ENCODE measurements at places on chromosomes 1 and 21.

- H3K4me3 ChIP-seq = no peak overlapping the region
- no peaks in the 10 kb centered on the region for H3K27me3 ChIP-seq
- H3K4me1 ChIP-seq = no peaks in the 10 kb centered on the region
- no peaks in the 10 kb centered on the region for H3K36me3 ChIP-seq
Measured at GRCh38 chr1:118716775-118717174, 271.4 kb downstream of the TBX15 start.

DNA sequence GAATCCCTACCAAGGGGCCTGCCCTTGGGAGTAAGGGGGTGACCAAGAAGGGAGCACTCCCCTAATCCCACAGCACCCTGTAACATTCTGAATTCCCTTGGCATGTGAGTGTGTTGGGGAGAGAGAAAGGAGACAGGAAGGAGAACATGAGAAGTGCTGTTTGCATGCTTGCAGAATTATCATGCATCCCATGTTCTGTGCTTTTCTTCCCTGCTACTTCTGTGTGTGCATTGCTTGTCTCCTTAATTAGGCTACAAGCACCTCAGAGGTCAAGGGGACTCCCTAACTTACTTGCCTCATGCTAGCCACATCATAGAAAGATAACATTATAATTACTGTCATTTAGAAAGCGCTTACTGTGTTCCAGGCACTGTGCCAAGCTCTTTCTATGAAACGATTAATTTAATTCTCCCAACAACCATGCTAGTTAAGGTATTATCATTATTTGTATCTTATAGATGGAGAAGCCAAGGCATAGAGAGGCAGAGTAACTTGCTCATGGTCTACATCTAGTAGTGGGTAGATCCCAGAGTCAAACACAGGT is 11.1 kb downstream of the NOS1AP start:
- DNase-seq = no peak
- H3K27me3 ChIP-seq = no peaks in the 10 kb centered on the region
- no peak overlapping the region for H3K27ac ChIP-seq

GRCh38 chr1:15639931-15640330 is 22.7 kb downstream of the DDI2 start:
- DNase-seq = no peak
- no peak overlapping the region for H3K4me3 ChIP-seq
- no peaks in the 10 kb centered on the region for H3K4me1 ChIP-seq
- no peaks in the 10 kb centered on the region for H3K27me3 ChIP-seq
- no peak overlapping the region for H3K27ac ChIP-seq
- peaks cover 56% of the 10 kb centered on the region for H3K36me3 ChIP-seq

DNA sequence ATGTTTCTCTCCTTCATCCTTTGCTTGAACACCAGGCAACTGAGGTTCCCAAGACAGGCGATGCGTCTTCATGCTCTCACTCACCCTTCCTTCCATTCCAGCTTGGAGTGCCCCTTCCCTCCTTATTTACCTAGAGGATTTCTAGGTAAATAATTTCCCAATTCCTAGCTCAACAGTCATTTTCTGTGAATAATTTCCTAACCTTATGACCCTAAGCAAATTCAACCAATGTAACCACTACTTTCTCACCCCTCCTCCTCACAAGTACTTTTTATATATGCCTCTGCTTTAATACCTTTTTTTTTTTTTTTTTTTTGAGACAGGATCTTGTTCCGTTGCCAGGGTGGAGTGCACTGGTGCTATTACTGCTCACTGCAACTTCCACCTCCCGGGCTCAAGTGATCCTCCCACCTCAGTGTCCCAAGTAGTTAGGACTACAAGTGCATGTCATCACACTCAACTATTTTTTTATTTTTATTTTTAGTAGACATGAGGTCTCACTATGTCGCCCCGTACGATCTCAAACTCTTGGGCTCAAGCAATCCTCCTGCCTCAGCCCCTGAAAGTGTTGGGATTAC is 86.7 kb downstream of the USP24 start:
- peaks cover 71% of the 10 kb centered on the region for H3K36me3 ChIP-seq
- H3K27me3 ChIP-seq = no peaks in the 10 kb centered on the region
- no peak for DNase-seq
- no peaks in the 10 kb centered on the region for H3K4me1 ChIP-seq

DNA sequence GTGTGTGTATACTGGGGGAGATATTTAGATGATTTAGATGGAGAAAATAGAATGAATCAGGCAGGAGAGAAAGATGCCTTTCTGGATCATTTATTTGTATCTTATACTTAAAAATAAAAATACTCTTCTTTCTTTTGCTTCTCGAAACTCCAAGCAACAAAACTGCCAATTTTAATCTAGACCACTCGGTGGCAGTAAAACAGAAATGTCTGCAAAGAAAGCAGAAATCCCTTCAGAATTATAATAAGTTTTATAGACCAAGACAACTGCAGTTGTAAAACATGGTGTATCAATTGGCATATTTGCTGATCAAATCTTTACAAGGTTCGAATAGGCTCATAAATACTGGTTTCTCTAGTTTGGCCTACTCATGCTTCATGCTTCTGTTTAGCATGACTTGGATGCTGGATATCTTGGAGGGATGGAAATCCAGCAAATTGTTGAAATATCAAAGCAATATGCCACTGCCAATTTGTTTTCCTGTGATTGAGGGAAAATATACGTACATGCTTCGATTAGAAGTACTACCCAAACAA is 15.1 kb upstream of the C1orf87 start:
- no peak for DNase-seq
- H3K4me1 ChIP-seq = no peaks in the 10 kb centered on the region
- H3K27me3 ChIP-seq = no peaks in the 10 kb centered on the region
- no peak overlapping the region for H3K4me3 ChIP-seq

DNA sequence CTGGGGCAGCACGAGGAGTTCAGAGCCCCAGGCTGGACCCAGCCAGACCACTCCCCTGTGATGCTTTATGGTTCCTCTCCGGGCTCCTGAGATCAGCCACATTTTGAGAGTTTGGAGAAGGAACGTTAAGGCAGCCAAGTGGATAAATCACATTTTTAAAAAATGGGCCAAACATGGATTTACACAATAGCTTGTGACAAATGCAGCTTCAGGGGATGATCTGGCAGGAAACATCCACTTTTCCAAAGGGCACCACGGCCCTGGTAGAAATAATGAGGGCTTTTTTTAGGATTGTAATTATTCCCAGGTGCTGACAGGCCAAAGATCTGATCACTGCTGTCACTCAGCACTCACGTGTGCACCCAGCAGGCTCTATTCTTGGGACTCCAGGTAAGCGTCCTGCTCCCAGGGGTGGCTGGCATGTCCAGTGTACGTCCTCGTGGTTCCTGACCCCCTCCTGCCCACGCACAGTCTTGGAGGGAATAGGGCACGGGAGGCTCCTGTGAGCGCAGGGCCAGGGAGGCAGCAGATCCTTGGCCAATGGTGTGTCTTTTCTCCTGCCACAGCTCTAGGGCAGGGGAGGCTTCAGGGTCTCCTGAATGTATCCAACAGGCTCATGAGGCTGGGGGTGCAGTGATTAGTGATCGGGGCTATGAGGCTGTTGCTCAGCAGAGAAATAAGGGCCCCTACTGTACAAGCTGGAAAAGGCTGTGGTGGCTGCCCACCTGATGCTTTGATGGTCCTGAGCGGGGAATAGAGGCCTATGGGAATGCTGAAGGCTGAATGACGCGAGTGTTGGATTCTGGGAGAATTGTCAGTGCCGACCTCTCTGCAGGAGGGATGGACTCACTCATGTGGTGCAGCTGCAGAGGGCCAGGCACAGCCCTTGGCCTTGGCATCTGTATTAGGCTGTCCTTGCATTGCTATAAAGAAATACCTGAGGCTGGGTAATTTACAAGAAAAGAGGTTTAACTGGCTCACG is 415.7 kb downstream of the PTPRU start:
- H3K4me1 ChIP-seq = no peaks in the 10 kb centered on the region
- no peak overlapping the region for H3K4me3 ChIP-seq
- H3K27ac ChIP-seq = no peak overlapping the region
- no peak for DNase-seq
- H3K27me3 ChIP-seq = no peaks in the 10 kb centered on the region

- H3K36me3 ChIP-seq = no peaks in the 10 kb centered on the region
- H3K4me3 ChIP-seq = no peak overlapping the region
- H3K4me1 ChIP-seq = peaks cover 24% of the 10 kb centered on the region
- DNase-seq = no peak
- no peaks in the 10 kb centered on the region for H3K27me3 ChIP-seq
Measured at GRCh38 chr1:7375329-7375728, 395.8 kb upstream of the VAMP3 start.

DNA sequence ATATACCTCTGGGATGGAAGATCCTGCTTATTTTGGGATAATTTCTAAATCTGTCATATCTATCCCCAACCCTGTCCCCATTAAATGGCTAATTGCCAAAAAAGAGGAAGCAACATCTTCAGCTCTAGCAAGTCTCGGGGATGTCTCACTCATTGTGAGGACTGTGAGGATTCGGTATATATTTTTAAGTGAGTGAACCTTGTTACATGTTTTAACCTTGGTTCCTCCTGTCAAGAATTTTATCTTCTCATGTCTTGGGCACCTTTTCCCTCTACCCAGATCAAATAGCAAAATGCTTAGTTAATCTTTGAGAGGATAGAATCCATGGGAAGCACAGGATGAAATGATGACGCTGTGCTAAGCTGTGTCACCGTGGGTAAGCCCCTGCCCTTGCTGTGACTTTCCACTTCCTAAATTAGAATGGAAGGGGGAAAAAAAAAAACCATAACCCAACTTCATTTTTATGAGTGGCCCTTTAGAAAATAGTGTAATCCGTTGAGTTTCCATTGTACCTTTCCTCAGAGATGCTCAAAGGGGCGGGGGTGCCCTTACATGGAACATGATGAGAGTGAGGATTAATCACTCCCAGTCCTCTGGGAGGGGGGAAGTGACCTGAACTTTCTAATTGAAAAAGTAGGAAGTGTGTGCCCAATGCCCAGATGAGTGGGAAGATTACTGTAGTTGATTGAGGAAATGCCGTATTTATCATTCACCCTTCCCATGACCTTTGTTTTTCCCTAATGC is 7.6 kb downstream of the ATP1A1 start:
- H3K36me3 ChIP-seq = peaks cover 32% of the 10 kb centered on the region
- DNase-seq = no peak
- peaks cover 80% of the 10 kb centered on the region for H3K4me1 ChIP-seq
- H3K27ac ChIP-seq = peak overlapping the region; percentile 97

DNA sequence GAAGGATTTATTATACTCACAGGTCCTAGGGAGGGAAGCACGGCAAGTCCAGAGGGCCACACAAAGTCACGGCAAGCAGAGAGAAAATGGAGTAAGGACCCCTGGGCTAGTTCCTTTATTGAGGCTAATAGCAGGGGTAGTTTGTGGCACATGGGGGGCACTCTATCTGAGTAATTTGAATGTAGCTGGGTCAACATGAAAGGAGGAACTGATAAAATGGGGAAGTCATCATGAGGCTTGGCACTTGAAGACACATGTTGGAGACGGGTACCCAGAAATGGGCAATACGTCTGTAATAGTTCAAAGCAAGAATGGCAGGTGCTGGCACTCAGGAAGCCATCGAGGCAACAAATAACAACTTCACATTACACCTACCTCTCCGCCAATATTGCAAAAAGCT is 1136.4 kb downstream of the MRPL39 start:
- H3K4me3 ChIP-seq = no peak overlapping the region
- H3K36me3 ChIP-seq = no peaks in the 10 kb centered on the region
- no peaks in the 10 kb centered on the region for H3K4me1 ChIP-seq
- H3K27ac ChIP-seq = no peak overlapping the region

- no peaks in the 10 kb centered on the region for H3K4me1 ChIP-seq
- H3K27me3 ChIP-seq = no peaks in the 10 kb centered on the region
- no peak overlapping the region for H3K4me3 ChIP-seq
- DNase-seq = no peak
- no peaks in the 10 kb centered on the region for H3K36me3 ChIP-seq
- H3K27ac ChIP-seq = no peak overlapping the region
Measured at GRCh38 chr1:41862384-41863221, 56.1 kb downstream of the HIVEP3 start.

GRCh38 chr1:84973498-84974334 is 23.2 kb downstream of the MCOLN2 start:
- no peaks in the 10 kb centered on the region for H3K4me1 ChIP-seq
- H3K27me3 ChIP-seq = no peaks in the 10 kb centered on the region

DNA sequence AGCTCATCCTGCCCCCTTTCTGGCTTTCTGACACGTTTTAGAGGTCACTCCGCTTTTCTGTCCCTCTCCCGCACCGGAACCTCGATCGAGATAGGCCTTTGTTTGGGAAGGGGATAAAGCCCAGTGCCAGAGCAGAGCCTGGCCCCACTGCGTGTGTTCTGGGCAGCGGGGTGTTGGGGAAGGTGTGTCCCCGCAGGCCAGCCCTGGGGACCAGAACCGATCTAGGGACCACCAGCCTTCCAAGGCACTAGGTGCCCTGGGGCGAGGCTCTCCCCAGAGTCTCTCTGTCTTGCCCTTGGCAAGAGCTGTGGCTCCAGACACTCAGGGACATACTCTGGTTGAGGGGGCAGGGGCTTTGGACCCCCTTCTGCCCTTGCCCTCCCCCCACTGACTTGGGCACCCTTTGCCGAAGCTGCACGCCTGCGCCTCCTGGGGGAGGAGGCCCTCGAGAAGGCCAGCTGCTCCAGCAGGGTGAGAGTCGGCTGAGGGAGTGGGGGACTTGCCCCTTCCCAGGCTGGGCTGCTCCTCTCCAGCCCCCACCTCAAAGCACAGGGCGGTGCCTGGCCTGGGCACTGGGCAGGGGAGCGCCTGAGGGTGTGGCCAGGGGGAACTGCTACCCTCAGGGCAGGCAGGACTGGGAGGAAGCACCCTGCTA is 16.4 kb downstream of the PRXL2B start:
- H3K4me1 ChIP-seq = no peaks in the 10 kb centered on the region
- H3K4me3 ChIP-seq = no peak overlapping the region
- no peak for DNase-seq
- no peaks in the 10 kb centered on the region for H3K36me3 ChIP-seq

DNA sequence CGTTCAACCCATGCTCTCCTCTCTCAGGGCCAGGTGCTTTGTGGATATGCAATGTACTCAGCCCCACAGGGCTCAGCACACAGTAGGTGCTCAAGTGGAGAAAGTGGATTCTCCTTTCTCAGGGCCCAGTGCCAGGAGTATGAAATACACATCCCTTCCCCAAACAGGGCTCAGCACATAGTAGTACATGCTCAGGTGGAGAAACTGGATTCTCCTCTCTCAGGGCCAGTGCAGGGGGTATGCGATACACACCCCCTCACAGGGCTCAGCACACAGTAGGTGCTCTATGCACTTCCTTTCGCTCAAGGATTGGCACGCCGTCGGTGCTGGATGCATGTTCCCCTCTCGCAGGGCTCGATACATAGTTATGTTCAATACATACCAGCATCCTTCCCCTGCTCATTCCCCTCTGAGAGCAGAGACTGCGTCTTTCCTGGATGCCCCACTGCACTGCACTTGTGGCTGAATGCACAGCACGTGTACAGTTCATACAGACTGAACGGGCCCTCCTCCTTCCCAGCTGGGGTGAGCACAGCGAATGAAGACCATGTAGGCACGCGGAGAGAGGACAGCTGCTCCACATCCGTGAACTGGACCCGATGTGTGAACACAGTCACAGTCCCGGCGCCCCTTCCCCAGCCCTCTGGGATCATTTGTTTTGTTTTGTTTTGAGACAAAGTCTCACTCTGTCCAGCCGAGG is 16.6 kb upstream of the DISP3 start:
- H3K4me1 ChIP-seq = no peaks in the 10 kb centered on the region
- no peaks in the 10 kb centered on the region for H3K36me3 ChIP-seq
- no peak overlapping the region for H3K27ac ChIP-seq
- DNase-seq = no peak
- peaks cover 18% of the 10 kb centered on the region for H3K27me3 ChIP-seq
- no peak overlapping the region for H3K4me3 ChIP-seq
